Right atrium auricular region (tissue), 2 donors: ENCODE measurements at places on chromosomes 2 and 18.

DNA sequence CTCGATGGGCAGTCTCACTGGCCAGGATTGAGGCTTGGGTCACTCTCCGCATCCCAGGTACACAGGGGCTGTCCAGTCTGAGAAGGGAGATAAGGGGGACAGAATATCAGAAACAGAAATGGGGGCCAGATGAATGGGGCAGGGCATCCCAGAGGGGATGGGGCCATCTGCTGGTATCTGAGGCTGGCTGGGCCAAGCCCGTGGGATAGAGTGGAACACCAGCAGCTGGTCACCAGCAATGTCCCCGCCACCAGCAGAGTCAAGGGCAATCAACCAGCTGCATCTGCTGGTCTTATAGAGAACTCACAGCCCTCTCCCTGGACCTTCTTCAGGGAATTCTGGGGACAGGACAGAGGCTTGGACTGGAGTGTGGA lies 128.8 kb upstream of the HAAO start:
- H3K4me3 ChIP-seq, result no peak overlapping the region
- no peak for DNase-seq
- no peaks in the 10 kb centered on the region for H3K27me3 ChIP-seq
- peaks cover 51% of the 10 kb centered on the region for H3K4me1 ChIP-seq
- H3K36me3 ChIP-seq, result no peaks in the 10 kb centered on the region

DNA sequence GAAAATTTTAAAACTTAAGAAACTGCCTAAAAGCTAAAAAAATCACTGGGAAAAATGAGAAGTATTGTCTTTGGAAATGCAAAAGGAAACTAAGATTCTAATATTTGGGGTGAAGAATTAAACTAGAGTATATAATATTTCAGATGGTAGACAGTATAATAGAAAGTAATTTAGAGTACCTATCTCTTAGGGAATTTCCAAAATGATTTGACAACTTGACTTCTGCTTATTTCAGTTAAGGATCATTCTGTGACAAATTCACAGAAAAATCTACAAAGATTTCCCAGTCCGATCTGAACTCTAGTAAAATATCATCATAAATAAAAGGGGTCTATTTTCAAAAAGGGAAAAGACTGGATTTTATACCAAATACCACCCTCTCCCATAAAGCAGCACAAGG lies 99.6 kb downstream of the ATAD2B start:
- no peaks in the 10 kb centered on the region for H3K4me1 ChIP-seq
- no peaks in the 10 kb centered on the region for H3K27me3 ChIP-seq
- H3K36me3 ChIP-seq, result peaks cover 12% of the 10 kb centered on the region
- no peak for DNase-seq
- H3K27ac ChIP-seq, result no peak overlapping the region
- no peak overlapping the region for H3K4me3 ChIP-seq

DNA sequence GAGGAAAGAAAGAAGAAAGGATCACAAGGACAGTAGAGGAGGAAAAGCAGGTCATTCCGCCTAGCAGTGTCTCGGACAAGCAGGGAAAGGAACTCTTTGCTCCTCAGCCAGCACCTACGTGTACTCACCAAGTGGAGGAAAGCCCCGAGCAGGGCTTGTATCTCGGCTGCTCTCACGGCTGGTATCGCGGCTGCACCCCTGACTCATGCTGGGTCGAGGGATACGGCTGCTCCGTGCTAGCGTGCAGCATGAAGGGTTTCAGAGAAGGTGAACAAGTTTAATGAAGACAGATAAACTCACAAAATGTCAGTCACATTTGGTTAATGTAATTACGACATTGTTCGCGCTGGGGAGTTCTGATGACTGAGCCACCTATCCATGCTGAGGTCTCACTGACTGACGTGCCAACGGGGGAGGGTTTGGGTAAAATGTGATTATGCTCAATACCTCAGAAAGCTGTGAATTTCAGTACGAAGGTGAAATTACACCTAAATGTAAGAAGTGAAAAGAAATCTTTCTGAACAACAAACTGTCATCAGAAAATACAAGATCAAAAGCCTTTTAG lies 112.1 kb upstream of the RNU4ATAC start:
- peaks cover 21% of the 10 kb centered on the region for H3K36me3 ChIP-seq
- DNase-seq, result no peak
- no peak overlapping the region for H3K27ac ChIP-seq
- H3K27me3 ChIP-seq, result no peaks in the 10 kb centered on the region
- H3K4me1 ChIP-seq, result no peaks in the 10 kb centered on the region

- H3K4me1 ChIP-seq, result no peaks in the 10 kb centered on the region
- H3K27ac ChIP-seq, result no peak overlapping the region
- H3K4me3 ChIP-seq, result no peak overlapping the region
- no peak for DNase-seq
Measured at GRCh38 chr18:57569133-57569532, 17.4 kb downstream of the FECH start.

DNA sequence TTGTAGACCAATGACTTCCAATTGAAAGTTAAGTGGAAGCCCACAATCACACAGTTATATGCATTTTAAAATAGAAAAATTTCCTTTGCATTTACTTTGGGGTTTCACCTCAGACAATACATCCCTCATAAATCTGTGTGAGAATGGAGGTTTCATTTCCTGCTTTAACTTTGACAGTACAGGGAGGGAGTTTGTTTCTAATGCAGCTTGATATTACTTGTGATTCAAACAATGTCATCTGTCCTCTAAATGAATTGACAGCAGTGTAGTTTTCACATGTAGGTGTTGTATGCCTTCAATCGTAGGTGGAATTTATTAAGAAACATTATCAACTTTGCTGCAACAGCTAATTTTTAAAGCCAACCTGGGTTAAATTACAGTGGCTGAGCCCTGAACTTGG lies 75.2 kb downstream of the TMEFF2 start:
- H3K36me3 ChIP-seq, result no peaks in the 10 kb centered on the region
- no peaks in the 10 kb centered on the region for H3K4me1 ChIP-seq
- H3K27ac ChIP-seq, result no peak overlapping the region
- DNase-seq, result no peak
- no peaks in the 10 kb centered on the region for H3K27me3 ChIP-seq

DNA sequence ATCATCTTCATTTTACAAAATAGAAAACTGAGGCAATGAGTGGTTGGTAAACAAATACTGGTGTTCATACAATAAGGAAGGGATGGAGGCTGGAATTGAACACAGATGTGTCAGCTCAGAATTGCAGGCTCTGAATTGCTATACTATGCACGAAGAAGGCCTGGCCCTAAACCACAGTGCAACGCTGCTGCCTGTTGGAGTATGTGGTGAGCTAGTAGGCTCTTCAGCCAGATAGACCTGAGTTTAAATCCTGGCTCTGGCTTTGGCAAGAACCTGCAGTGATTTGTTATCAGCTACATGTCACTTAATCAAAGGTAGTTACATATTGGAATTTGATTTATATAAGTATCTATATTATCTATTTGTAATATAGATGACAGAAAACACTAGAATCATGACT lies 1602.4 kb upstream of the CELF4 start:
- H3K36me3 ChIP-seq, result no peaks in the 10 kb centered on the region
- no peaks in the 10 kb centered on the region for H3K4me1 ChIP-seq
- H3K27ac ChIP-seq, result no peak overlapping the region
- no peaks in the 10 kb centered on the region for H3K27me3 ChIP-seq

GRCh38 chr18:44887227-44887631 lies 206.5 kb downstream of the SETBP1 start:
- no peak for DNase-seq
- H3K27ac ChIP-seq, result no peak overlapping the region
- no peak overlapping the region for H3K4me3 ChIP-seq
- H3K36me3 ChIP-seq, result no peaks in the 10 kb centered on the region

DNA sequence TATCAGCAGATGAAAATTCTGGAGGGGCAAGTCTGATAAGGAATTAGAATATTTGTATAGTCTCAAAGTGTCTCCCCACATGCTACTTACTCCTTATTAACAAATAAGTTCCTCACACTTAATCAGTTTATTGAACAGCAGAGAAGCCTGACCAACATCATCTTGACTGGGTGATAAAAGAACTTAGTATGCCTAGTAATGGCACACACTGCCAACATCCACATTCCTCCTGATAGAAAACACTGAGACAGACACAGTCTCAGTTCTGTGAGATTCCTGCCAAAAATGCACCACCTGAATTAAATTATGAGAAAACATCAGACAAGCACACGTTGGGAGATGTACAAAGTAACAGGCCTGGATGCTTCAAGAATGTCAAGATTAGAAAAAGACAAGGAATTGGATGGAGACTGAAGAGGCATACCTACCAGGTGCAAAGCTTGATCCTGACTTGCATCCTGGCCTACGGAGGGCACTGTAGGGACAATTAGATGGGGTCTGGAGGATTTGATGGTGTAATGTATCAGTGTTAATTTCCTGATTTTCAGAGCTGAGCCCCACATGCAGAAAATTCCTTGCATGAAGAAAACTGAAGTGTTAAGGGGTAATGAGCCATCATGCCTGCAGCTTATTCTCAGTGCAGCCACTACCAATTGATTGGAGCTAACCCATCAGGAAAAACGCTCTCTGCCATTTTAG lies 200.4 kb upstream of the SH3BP4 start:
- DNase-seq, result no peak
- H3K27me3 ChIP-seq, result no peaks in the 10 kb centered on the region
- H3K4me1 ChIP-seq, result no peaks in the 10 kb centered on the region
- no peak overlapping the region for H3K27ac ChIP-seq
- no peaks in the 10 kb centered on the region for H3K36me3 ChIP-seq

- H3K4me3 ChIP-seq, result no peak overlapping the region
- no peaks in the 10 kb centered on the region for H3K36me3 ChIP-seq
- no peak overlapping the region for H3K27ac ChIP-seq
- H3K4me1 ChIP-seq, result no peaks in the 10 kb centered on the region
- DNase-seq, result no peak
Measured at GRCh38 chr2:65647249-65647842, 214.9 kb upstream of the SPRED2 start.

DNA sequence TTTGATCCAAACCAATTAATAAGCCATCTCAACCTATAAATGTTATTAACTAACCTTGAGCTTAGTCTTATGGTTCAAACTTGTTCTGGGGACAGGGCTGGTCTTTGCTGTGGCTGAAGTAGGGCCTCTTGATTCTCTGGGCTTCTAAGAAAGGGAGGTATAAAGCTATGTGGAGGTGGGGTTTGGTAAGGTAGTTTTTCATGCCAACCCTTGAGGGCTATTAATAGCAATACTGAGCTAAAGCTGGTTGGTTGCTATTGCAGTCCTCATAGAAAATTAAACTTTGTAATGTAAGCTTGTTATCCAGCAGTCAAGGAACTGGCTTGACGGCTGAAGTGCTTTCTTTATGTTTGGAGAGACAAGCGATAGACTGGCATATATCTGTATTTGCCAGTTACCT lies 112.1 kb downstream of the RND3 start:
- H3K4me1 ChIP-seq, result no peaks in the 10 kb centered on the region
- no peak for DNase-seq
- H3K36me3 ChIP-seq, result no peaks in the 10 kb centered on the region
- H3K27me3 ChIP-seq, result no peaks in the 10 kb centered on the region
- no peak overlapping the region for H3K27ac ChIP-seq

GRCh38 chr2:39902103-39902502 lies 123.0 kb upstream of the THUMPD2 start:
- H3K4me1 ChIP-seq, result no peaks in the 10 kb centered on the region
- H3K27me3 ChIP-seq, result no peaks in the 10 kb centered on the region
- H3K4me3 ChIP-seq, result no peak overlapping the region
- H3K36me3 ChIP-seq, result no peaks in the 10 kb centered on the region

- peak; percentile 90 for DNase-seq
- peaks cover 11% of the 10 kb centered on the region for H3K36me3 ChIP-seq
- peaks cover 19% of the 10 kb centered on the region for H3K4me1 ChIP-seq
- peak overlapping the region; percentile 68 for H3K27ac ChIP-seq
Measured at GRCh38 chr2:37020212-37020886, 54.0 kb upstream of the STRN start.

- no peaks in the 10 kb centered on the region for H3K27me3 ChIP-seq
- no peak overlapping the region for H3K27ac ChIP-seq
- DNase-seq, result no peak
- no peak overlapping the region for H3K4me3 ChIP-seq
Measured at GRCh38 chr2:240224676-240225075, 84.2 kb upstream of the OTOS start.

- no peaks in the 10 kb centered on the region for H3K36me3 ChIP-seq
- no peak overlapping the region for H3K27ac ChIP-seq
- no peaks in the 10 kb centered on the region for H3K27me3 ChIP-seq
- H3K4me3 ChIP-seq, result no peak overlapping the region
- no peak for DNase-seq
Measured at GRCh38 chr18:59565957-59566356, 131.3 kb downstream of the CCBE1 start.
